ENCODE measurements at places on chromosomes 12 and 14.

DNA sequence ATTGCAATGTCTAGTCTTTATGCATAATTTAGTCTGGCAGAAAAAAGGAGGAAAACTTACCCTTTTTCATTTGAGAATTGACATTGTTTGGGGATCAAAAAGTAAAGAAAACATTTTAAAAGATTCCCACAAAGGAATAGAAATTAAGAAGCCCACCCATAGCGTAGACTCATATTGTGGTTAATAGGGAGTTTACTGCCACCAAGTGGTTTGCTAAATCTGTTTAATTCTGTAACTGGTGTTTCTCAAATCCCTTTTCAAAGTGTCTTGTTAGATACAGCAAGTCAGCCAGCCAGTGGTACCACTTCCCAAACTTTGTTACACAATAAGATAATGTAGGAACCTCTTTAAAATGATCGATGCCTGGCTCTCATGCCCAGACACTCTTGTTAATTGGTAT, 180.3 kb downstream of the IPO8 start:
- no peak for DNase-seq

GRCh38 chr12:119807380-119807779, 69.7 kb downstream of the CIT start:
- no peak for DNase-seq

GRCh38 chr14:90740081-90740480, 76.1 kb downstream of the TTC7B start:
- no peak for DNase-seq

DNA sequence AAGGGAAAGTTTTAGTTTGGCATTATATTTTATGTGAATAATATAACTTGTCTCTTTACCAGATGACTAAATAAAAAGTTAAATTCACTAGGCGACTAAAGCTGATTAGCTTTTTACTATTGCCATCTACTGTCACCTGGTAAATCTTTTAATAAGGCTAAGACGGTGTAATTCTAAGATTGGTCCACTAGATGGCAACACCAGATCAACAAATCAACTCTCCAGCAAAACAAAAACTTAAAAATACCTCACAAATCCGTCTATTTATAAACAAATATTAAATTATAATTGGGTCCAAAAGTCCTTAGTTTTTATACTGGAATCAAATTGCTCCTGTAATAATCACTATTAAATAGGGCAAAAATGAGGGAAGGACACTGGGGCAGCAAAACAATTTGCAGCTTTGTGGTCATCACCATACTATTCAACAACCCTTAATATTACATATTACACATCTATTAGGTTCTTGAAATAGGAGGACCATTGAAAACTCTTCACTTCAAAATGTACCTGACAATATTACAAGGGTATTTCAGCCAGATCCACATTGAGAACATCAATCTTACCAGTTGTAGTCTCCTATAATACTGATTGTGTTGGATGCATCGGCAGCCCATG, 47.9 kb downstream of the GALC start:
- DNase-seq: no peak

- no peak for DNase-seq
Observed at GRCh38 chr14:67457782-67458181, 30.7 kb downstream of the TMEM229B start.

- no peak for DNase-seq
Observed at GRCh38 chr12:41061192-41061591, 126.9 kb upstream of the PDZRN4 start.

DNA sequence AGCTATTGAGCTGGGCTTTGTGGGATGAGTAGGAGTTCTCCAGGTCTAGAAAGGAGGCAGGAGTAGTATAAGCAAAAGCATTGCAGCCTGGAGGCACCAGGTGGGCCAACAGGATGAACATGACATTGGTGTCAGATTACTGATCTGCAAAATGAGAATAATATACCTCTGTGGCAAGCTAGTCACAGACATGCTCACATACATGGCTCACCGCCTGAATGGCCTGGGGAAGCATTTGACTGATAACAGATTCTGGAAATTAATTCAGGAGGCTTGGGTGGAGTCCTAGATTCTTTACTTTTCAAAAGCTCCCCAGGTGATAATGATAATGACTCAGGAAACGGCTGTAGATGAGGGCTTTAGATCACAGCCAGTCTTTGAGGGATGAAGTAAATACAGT, 709 bp downstream of the TCL1B start:
- no peak for DNase-seq

GRCh38 chr14:104872469-104873341, 7.6 kb downstream of the CEP170B start:
- DNase-seq: no peak

DNA sequence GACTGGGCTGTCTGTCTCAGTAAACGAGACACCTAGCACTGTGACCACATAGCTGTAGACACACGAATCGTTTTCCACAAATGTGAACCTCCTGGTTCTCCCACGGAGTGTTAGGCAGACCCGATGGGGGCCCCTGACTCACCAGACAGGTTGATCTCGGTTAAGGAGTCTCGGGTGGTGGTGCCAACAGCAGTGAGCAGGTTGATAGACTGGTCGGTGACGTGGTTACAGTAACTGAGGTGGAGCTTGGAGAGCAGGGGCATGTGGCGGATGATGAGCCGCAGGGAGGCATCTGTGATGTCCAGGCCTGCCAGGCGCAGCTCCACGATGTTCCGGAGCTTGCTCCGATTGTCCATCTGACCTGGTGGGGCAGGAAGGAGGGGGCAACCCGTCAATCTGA, 39.8 kb downstream of the RNF34 start:
- no peak for DNase-seq

DNA sequence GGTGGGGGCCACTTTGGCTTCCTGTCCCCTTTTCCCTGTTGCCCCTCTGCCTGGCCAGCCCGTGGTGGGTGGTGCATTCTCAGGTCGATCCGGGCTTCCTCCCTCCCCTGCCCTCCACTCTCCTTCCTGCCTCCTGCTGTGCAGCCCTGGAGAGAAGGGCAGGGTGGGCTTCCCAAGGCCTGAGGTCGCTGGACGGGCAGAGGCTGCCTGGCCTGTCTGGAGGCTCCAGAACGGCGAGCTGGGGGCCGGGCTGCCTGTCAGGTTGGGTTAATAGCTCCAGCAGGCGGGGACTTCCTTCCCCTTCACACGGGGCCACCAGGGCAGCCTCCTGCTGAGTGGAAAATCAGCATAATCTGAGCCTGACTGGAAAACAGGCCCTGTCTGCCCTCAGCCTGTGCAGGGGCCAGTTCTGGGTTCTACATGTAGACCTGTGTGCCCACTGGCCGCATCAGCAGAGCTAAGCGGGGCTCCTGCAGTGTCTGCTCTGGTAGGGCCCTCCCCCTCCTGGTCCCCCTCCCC, 11.3 kb downstream of the KIF26A start:
- no peak for DNase-seq

- no peak for DNase-seq
Observed at GRCh38 chr12:122850695-122851350, 15.6 kb downstream of the HIP1R start.

GRCh38 chr12:111850526-111850925, 8.5 kb downstream of the MAPKAPK5 start:
- DNase-seq: no peak

DNA sequence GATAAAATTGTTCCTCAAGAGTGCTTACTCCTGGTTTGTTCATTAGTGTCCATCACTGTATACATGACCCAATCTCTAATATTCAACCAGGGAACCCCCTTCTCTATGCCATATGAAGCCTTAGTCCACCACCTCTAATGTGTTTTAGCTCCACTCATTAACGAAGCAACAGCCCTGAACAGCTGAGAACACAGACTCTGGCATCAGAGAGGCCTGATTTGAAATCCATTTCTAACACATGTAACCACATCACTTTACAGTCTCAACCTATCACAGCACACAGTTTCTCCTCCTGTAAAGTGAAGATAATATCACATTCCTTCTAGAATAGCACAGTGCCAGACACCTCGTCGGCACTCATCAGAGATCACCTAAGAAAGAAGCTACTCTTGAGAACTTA, 64.3 kb downstream of the C2CD5 start:
- no peak for DNase-seq

DNA sequence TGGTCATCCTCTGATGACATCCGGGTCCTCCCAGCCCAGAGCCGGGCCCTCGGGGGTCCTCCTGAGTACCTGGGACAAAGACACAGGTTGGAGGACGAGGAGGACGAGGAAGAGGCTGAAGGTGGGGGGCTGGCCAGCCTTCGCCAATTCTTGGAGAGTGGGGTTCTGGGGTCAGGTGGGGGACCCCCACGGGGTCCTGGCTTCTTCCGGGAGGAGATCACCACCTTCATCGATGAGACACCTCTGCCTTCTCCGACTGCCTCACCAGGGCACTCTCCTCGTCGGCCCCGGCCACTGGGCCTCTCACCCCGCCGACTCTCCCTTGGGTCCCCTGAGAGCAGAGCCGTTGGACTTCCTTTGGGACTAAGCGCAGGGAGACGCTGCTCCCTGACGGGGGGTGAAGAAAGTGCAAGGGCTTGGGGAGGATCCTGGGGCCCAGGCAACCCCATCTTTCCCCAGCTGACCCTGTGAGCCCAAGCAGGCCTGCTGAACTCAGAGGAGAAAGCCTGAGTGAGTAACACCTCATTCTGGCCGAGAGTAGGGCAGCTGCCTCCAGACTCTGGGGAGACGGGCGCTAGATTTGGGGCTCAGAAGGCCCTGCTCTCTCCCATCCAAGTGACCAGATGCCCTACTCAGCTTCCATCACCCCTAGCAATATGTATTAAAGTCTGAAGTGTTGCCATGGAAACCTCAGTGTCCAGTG, 1.3 kb upstream of the P3H3 start:
- DNase-seq: no peak

DNA sequence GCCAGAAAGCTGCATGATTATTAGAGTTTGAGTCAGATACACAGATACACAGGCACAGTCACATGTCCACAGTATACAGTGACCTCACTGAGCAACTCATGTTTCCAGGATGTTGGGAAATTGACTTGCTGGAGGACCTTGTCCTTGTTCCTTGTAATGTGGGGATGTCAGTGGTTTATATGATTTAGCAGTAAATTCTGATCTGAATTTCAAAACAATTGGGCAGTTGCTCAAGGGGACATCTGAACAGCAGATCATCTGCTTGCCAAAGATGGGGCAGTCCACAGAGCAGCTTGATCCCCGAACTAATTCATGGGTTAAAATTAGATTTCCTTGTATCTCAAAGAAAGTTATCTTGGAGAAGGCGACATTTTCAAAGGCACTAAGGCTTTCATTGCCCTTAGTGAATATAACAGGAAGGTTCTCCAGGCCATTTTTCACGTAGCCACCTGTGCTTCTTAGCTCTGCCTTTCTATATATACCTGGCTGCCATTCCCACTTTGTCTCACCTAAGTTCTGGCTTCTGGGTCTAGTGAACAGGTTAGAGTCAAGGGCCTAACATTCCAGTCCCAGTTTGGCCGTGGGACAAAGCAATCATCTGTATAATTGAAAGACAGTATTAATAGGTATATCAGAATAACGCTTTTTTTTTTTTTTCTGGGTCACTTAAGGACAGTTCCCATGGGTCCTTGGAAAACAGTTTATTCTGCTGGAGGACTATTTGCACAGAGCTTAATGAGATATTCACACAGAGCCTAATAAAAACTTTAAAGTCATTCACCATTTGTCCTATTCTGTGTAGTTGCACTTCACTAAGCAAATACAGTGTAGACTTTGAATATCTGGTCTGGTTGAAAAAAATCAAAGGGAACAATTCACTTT, 64.9 kb upstream of the STRN3 start:
- DNase-seq: no peak

DNA sequence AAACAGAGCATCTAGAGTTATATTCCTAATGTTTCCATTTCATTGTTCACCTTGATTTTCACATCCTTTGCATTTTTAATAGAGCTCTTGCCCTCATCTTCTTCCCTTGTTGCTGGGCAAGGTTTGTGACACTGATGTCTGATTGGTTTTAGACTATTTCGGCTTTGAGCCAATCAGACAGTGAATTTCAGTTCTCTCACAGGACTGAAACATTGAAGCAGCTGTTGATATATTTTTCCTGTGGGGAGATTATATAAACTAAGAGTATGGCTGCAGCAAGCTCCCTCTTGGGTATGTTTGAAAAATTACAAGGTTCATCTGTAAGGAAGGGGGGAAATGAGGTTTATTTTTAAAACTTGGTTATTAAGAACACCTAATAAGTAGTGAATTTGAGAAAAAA, 51.2 kb downstream of the ATF7IP start:
- DNase-seq: no peak

DNA sequence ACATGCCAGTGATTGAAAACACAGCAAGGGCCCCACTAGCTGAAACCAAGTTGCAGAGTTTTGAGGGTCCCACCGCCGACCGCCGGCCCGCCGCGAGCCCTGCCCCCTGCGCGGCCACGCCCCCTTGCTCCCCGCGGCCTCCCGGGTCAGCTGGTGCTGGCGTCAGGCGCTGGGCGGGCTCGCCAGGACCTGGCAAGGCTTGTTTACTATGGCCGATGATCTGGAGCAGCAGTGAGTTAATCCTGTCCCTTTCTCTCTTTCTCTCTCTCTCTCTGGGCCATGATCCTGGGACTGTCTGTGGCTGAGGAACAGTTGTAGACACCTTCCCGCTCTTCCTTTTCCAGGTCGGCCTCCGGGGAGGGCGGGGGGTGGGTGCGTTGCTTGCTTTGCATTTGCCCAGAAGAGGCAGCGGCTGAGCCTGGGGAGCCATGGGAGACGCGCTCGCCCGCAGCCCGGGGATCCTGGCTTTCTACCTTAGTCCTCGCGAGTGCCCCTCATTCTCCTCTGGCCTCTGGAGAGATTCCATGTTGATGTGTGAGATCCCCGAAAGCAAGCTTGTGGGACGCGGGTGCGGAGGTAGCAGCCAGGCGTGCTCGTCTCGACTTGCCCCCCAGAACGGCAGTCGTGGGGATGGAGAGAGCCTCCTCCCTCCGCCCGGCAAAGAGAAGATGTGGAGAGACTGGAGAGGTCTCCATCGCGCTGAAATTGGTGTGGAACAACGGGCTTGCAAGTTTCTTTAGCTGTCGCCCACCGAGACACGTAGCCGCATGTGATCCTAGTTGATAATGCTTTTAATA, at the start of gene ABHD4:
Gene ABHD4, plus strand, starts transcription at position 202 of the 797 bp plus-strand sequence. Its CDS starts 7 bp downstream, at position 209.
- DNase-seq: peak; percentile 44

GRCh38 chr14:72517736-72518135, 376.2 kb downstream of the DPF3 start:
- DNase-seq: no peak

DNA sequence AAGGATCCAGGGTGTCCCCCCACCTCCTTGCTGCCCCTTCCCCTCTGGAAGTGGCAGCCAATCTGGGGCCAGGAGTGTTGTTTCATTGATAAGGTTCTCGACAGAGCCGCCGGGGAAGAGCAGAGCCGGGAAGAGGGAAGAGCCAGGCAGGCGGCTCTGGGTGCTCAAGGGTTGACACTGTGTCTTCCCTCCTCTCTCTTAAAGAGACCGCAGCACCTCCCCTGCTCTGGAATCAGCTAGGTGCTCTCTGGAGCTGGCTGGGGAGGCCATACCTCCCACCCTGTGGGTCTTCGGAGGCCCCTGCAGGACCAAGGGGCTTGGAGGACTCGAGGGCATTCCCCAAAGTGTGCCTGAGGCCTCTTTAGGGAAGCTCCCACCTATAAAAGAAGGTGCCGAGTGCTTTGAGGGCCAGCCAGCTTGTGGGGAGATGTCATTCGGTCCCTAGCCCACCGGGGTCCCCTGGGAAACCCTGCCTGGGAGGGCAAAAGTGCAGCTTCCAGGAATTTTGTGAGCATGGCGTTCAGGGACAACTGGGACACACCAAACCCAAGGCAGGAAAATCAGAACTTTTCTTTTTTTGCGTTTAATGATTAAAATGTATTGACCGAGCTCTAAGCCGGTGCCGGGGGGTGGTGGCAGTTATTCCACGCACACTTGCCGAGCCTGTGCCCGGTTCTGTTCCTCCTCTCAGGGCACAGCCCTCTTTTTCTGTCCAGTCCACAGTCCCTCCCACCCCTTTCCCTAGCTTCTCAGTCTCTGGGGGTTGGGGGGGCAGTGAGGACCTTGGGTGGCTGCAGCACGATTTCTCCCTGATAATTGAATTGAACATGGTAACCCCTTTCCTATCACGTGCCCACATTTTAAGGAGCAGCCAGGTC, 3.0 kb downstream of the SETD1B start:
- DNase-seq: no peak

Data from stimulated activated CD4-positive, alpha-beta T cell treated with anti-CD3 and anti-CD28 coated beads, Interleukin-4, amount 100 ng/mL, for 48 hours (primary cell).